Non-pigmented ciliary epithelial cell (primary cell): ENCODE measurements at places on chromosomes 3 and 15.

DNA sequence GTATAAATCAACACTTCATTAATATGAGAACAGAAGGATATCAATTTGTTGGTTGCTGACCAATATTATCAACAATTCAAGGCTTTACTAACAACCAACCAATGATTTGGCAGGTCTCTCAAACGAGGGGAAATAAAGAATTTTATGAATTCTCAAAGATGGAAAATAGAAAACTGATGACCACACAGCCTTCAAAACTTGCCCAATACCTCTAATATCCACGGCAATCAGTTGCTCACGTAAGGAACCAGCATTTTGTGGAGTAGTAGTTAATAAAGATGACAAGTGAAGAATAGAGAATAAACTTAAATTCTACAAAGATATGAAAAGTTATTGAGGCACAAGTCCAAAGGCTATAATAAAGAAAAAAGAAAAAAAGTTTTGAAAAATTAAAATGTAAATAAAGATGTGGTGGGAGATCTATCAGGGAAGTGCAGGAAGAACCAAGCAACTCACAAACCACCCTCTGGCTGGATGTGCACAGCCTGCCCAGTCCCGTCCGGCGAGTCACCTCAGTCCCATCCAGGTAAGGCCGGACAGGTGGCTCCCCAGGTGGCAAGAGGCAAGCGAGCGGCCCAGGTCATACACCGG, 808 bp downstream of the GK5 start:
- no peak for DNase-seq

GRCh38 chr3:112634786-112635541, 6.0 kb downstream of the CCDC80 start:
- DNase-seq, result no peak

DNA sequence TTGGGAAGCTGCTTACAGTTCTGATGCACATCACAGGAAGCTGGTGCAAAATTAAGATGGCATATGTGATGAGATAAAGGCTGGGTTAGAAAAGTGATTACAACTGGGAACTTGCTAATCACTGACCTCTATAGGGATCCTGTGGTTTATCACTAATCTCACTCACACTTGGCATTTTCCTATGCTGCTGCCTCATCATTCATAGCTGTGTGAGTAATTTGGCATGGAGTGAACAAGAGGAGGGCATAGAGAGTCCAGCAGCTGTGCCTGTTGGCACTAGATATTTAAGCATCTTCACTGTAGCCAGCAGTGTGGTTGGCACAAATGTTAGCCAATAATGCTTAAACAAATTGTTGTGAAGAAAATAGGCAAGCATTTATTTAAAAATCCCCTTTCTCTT, 217.7 kb upstream of the CGNL1 start:
- no peak for DNase-seq

GRCh38 chr3:22858486-22858885, 344.6 kb upstream of the UBE2E2 start:
- no peak for DNase-seq

GRCh38 chr3:194043516-194043915, 92.4 kb upstream of the HES1 start:
- peak; percentile 75 for DNase-seq
